ENCODE measurements at places on chromosomes 13 and 19.

DNA sequence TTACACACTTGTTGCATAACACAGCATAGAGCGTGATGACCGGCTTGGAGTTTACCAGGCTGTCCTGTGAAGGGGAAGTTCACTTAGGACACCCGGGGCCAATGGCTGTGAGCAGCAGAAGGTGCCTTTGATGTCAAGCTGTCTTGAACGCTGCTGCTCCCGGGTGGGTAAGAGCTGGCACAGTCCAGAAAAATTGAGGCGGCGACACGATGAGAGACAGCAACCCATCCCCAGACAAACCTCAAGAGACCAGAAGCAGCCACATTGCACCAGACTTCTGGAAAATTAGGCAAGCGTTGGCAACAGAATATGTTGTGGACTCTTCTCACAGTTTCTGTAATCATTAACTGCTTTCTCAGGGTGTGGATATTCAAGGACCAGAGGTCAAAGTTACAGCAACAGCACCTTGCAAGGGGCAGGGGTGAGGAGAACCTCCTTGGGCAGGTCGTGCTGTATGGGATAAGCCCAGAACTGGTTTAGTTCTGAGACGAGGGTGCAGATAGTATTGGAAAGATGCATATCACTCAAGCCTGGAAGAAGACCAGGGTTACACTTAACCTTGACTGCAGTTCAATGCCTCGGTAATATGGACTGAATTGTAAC is 10.1 kb downstream of the NFILZ start:
- no peak for DNase-seq

DNA sequence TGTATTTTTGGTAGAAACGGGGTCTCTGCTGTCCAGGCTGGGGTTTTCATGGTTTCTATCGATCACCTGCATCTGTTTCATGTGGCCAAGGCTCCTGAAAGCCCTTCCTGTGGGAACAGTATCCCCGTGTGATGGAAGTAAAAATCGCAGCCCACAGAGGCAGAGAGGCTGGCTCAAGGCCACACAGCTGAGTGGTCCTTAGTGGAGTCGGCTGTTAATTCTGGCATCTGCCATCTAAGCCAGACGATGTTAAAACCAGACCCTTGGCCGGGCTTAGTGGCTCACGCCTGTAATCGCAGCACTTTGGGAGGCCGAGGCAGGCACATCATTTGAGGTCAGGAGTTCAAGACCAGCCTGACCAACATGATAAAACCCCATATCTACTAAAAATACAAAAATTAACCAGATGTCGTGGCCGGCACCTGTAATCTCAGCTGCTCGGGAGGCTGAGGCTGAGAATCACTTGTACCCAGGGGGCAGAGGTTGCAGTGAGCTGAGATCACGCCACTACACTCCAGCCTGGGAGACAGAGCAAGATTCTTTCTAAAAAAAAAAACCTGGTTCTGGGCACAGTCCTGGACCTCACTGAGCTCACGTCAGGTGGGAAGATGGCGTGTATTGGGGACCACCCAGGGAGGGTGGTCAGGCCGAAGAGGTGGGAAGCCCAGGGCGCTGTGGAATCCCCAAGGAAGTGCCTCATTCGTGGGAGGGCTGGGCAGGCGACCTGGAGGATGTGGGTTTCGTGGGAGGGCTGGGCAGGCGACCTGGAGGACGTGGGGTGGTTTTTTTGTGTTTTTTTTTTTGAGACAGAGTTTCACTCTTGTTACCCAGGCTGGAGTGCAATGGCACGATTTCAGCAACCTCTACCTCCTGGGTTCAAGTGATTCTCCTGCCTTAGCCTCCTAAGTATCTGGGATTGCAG is 18.5 kb upstream of the MISP start:
- no peak for DNase-seq

DNA sequence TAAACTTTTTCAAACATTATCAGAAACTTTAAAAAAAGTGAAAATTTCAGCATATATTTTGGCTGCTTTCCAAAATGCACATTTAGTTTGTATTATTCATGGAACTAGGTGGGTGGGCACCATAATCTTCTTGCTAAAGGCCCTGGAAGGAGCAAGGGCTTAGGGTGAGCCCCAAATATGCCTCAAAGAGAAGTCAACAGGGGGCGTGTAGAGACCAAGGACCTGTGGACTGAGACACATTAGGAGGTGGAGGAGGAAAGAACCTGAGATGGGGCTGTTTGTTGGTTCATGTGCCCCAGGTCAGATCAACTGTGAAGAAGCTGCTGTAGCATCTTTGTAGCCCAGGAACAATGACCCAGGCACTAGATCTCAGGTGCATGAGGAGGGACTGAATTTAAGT is 79.6 kb upstream of the OLFM4 start:
- DNase-seq, result no peak

DNA sequence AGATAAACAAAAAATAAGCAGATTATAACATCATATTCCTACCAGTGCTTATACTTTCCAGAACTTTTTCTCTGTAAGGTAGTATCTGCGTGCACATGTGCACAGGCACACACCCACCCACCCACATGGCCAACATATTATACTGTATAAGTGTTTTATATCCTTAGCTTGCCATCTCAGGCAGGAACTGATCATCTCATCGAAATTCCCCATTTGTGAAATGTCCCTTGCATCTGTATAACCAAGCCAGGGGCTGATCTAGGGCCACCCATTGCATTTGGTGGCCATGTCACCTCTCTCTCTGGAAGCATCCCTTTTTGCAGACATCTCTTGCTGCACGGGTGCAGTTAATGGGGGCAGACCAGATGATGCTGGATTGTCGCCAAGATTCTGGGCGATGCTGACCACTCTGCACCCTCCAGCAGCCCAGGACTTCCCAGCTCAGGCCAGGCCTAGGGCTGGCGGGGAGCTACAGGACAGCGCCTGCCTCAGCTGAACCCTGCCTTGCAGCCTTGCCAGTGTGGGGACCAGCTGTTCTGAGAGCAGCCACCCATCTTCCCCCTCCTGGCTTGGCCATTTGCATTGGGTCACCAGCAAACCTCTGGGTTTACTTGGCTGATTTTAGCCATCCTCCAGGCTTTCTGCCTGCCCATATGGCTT is 95.9 kb downstream of the SLC7A1 start:
- DNase-seq, result no peak

GRCh38 chr13:91572944-91573598 is 174.7 kb downstream of the GPC5 start:
- DNase-seq, result no peak

DNA sequence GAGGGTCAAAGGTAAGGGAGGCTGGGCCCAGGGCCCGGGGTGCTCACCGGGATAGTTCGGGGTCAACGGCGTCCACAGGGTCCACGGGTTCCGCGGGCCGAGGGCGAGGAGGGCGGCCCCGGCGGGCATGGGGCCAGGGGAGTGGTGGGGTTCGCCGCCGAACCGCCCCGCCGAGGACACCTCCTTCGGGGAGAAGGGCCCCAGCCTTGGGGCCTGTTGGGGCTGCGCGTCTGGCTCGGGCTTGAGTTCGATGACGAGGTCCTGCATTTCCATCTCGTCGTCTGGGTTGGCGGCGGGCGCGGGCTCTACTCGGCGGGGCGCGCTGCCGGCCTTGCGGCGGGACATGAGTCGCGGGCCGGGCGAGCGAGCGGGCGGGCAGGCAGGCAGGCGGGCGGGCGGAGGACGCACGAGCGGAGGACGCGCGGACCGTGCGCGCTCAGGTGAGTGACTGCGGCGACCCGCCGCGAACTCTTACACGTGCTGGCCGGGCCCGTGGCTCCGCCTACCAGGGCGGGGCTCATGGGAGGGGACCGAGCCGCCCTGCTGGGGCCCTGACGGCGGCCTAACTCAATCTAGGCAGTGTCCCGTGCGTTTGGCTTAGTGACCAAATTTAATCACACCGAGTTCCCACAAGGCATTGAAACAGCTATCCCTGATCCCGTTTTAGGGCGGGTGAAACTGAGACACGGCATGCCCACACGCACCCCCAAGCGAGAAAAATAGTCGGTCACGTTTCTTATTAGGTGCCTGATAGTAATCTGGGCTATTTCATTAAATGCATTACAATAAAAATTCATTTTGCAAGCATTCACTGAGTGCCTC is at the start of gene ZNF296:
Gene ZNF296 (minus strand): TSS at position 450 of the 822 bp plus-strand sequence. CDS start 105 bp downstream, at position 345.
- peak; percentile 56 for DNase-seq

DNA sequence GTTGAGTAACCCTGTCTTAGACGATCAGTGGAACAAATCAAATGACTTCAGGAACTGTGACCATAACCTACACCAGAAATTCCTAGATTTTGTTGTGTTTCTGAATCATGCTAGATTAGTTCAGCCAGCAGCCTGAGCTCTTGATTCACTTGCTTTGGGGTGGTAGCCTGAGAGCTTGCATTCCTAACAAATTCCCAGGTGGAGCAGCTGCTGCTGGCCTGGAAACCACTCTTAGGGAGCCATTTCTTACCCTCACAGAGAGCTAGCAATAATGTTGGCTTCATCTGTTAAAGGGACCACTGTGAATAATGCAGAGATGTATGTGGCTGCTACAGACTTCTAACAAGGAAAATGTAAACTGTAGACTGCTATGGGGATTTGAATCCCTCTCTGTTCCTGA is 388.1 kb upstream of the PRR20A start:
- no peak for DNase-seq

- DNase-seq, result no peak
Observed at GRCh38 chr13:99446242-99446641, 55.0 kb upstream of the TM9SF2 start.

GRCh38 chr19:34733266-34733745 is 737 bp upstream of the ZNF181 start:
- peak; percentile 7 for DNase-seq

DNA sequence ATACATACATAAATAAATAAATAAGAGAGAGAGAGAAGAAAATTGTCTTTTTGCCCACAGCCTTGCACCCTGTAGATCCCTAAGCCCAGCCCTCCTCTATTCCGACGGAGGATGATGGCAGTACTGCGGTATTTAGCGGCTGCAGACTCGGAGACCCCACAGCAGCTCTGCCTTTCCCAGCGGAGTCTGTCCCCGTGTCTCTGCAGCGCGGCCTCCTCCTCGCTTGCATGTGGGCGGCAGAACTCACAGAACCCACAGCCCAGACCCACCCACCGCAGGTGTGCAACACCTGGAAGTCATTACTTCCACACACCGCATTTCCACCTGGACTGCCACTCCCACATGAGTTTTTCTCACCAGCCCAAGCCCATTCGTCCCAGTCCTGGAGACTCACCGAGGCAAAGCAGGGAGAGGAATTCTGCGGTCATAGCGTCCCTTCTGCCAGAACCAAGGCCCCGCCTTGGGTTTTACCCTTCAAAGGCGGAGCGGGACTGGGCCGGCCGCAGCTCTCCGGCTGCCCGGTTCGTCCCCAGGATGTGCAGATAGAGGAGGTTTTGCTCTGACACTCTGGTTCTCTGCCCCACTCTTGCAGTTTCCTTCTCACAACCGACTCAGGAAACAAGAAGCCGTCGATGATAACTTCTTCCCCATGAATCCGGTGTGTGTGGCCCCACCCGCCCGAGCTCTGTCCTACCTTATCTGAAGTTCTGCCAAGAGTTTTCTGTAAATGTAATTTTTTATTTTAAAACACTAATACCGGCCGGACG is at the start of gene VSTM1:
Gene VSTM1 (minus strand): TSS at position 548 of the 767 bp plus-strand sequence. CDS start 120 bp downstream, at position 428.
- DNase-seq, result no peak

GRCh38 chr13:34011552-34012085 is 193.7 kb downstream of the RFC3 start:
- DNase-seq, result no peak

GRCh38 chr19:39156326-39157230 is 31.0 kb downstream of the PAK4 start:
- no peak for DNase-seq

GRCh38 chr13:28505543-28506135 is 10.7 kb upstream of the FLT1 start:
- DNase-seq, result no peak

GRCh38 chr13:32549788-32550187 is 11.2 kb upstream of the N4BP2L2 start:
- no peak for DNase-seq

DNA sequence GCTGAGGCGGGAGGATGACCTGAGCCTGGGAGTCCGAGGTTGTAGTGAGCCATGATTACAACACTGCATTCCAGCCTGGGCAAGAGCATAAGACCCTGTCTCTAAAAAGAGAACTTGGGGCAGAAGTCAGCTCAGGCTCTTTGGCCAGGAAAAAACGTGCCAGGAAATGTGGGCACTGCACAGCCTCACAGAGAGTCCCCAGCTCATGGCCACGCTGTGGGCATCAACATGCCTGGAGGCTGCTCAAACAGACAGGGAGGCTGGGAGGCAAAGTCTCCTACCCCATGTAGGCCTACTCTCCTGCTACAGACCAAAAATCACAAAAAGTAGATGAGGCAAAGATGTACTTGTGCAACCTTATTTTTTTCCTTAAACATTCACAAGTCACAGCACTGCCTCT is 49.4 kb downstream of the PEPD start:
- no peak for DNase-seq

- no peak for DNase-seq
Observed at GRCh38 chr19:4094761-4095487, 28.2 kb upstream of the ZBTB7A start.

DNA sequence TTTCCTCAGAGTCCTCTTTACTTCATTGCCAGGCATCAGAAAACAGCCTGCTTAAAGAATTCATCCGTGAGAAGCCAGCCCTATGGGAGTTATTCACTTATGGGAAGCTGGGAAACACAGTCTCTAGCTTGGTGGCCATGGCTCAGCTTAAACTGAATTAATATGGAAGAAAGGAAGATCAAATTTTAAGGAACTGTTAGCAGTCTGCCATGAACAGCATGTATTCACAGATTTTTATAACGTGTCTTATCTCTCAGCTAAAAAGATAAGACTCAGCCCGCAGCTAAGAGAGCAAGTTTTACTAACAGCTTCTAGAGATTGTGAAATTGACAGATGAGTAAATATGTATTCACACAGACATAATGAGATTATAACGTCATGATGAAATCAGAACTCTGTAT is 253.7 kb upstream of the RXFP2 start:
- no peak for DNase-seq

DNA sequence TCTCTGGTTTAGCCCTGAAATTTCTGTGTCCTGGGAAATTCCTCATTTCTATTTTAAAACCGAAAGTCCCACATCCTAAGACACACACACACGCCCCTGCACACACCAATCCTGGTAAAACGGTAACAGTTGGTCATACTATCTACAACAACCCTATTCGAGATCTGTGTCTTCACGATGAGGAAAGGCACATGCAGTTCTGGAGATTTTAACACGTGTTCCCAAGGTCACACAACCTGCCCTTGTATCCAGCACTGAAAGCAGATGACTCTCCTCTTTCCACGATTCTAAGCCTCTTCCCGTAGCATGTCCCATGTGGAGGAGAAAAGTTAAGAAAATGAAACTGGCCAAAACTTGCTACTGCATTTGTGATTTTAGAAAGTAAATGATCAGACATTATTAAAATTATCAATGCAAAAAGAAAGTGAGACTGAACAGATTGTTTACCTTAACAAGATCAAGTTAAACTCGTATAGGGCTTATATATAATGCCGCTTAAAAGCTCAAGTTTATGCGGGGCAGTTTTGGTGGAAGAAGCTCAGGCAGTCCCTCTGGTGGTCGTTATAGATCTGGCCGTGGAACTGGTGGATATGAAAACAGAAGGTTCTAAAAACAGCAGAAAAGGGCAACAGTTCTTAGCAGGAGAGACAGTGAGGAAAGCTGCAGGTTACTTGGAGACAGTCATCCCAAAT is 32.7 kb downstream of the VSTM1 start:
- DNase-seq, result no peak

DNA sequence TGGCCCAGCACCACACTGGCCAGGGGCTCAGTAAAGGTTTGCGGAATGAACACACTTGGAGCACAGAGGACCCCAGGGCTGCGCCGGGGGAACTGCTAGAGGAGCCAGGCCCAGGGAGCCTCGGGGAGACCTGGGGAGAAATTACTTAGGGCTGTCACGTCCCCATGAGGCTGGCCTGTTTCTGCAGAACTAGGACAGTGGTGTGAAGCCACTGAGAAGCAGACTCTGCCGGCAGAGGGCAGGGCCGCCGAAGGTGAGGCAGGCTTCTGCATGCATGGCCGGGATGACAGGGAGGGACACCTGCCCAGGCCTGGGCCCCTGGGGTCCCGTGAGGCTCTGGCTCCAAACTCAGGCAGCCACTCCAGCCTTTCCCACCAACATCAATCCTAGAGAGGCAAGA is 26.4 kb downstream of the ELAVL1 start:
- no peak for DNase-seq
